Mesothelial cell of epicardium (in vitro differentiated cells): ENCODE measurements at places on chromosomes 16 and 17. TPM values are rescaled to one million over a fixed set of nuclear protein-coding genes. Genes with fewer than 3 reads are reported as not detected.

GRCh38 chr17:64172510-64172909, 42.6 kb upstream of the ERN1 start:
- H3K4me1 ChIP-seq: no peaks in the 10 kb centered on the region
- H3K27me3 ChIP-seq: no peaks in the 10 kb centered on the region
- H3K4me3 ChIP-seq: no peak overlapping the region
- no peak for DNase-seq
- H3K27ac ChIP-seq: no peak overlapping the region

DNA sequence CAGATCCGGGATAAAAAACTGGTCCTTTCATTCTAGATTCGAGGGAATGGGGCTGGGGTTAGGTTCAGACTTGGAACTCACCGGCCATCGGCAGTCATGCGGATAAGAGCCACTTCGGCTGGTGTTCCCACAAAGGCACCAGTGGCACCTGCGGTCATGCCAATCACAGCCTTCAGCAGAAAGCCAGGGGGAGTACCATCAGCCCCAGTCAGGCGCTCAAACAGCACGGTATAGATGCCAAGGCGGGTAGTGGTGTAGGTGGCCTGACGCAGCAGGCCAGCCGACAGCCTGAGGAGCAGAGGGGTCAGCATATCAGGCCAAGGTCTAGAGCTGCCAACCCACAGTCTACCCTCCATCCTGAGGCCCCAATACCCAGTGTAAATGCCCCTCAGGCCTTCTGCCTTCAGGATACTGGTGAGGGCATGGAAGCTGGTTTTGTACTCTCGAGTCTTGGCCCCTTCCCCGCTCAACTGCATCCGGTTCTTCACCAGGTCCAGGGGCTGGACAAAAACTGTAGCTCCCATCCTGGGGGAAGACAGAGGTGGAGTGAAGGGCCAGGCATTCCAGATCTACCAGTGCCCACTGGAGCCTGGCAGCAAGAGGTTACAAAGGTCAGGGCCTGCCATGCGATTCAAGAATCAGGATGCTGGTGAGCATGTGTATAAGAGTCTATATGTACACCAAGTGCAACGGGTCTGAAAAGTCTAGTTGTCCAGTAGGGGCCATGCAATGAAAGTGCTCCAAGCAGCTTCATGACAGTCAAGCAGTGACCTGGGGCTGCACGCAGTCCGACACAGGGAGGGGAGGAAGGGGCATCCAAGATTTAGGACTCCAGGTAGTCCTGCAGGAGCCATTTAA, 929 bp downstream of the SLC25A11 start:
- H3K4me3 ChIP-seq: peak overlapping the region; percentile 87
- H3K4me1 ChIP-seq: peaks cover 34% of the 10 kb centered on the region
- H3K27ac ChIP-seq: peak overlapping the region; percentile 91
- no peaks in the 10 kb centered on the region for H3K27me3 ChIP-seq
- no peak for DNase-seq

The TUBG1 gene
- 35.0 to 42.9 TPM (median 38.4 TPM) in 3 replicates for total RNA-seq

The EME1 gene
- 7.8 to 11.6 TPM (median 10.3 TPM) in 3 replicates for total RNA-seq
